ENCODE measurements at places on chromosomes 7 and 10.

GRCh38 chr7:152699079-152699478 lies 23.1 kb upstream of the XRCC2 start:
- H3K27ac ChIP-seq: no peak overlapping the region
- H3K27me3 ChIP-seq: no peaks in the 10 kb centered on the region
- no peaks in the 10 kb centered on the region for H3K36me3 ChIP-seq
- DNase-seq: no peak
- no peaks in the 10 kb centered on the region for H3K4me1 ChIP-seq

DNA sequence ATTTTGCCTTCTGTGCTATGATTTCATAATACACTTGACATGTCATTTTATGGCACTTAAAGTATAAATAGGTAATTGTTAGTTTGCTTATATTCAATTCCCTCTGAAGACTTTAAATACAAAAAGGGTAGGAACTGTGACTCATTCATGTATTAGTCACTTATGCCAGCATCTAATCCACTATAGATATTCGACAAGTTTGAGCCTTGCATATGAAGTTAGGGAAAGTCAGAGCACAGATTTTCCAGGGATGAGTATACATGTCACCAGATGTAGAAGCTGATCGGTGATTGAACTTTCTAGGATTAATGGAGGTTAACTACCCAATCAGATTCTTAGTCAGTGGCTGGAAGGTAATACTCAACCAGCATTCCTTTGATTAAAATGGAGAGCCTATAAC lies 1321.5 kb downstream of the XPNPEP1 start:
- no peak overlapping the region for H3K27ac ChIP-seq
- no peak overlapping the region for H3K4me3 ChIP-seq
- H3K36me3 ChIP-seq: no peaks in the 10 kb centered on the region
- DNase-seq: no peak
- no peaks in the 10 kb centered on the region for H3K27me3 ChIP-seq

GRCh38 chr10:20247891-20248708 lies 431.9 kb downstream of the PLXDC2 start:
- no peak for DNase-seq
- H3K27ac ChIP-seq: no peak overlapping the region
- H3K4me3 ChIP-seq: no peak overlapping the region
- no peaks in the 10 kb centered on the region for H3K36me3 ChIP-seq
- no peaks in the 10 kb centered on the region for H3K4me1 ChIP-seq

DNA sequence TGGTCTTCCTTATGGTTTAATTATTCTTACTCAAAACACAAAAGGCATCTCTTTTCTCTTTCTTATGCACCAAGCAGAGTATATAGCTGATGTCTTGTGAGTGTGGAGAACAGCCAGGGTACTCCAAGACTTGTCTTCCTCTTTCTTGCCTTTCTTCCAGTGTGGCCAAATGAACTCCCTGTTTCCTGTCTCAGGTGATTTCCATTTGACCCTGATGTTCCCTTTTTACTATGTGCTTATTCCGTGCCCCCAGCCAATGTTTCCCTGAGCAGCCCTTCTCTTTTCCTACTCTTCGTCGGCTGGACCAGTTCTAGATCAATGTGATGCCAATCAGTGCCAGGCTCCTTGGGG lies 12.6 kb downstream of the OR9A4 start:
- DNase-seq: no peak
- H3K27me3 ChIP-seq: no peaks in the 10 kb centered on the region
- H3K27ac ChIP-seq: no peak overlapping the region
- no peaks in the 10 kb centered on the region for H3K36me3 ChIP-seq

- no peaks in the 10 kb centered on the region for H3K4me1 ChIP-seq
- no peaks in the 10 kb centered on the region for H3K36me3 ChIP-seq
- peaks cover 87% of the 10 kb centered on the region for H3K27me3 ChIP-seq
- no peak overlapping the region for H3K27ac ChIP-seq
Observed at GRCh38 chr10:100713859-100714565, 31.4 kb upstream of the PAX2 start.

GRCh38 chr10:88530629-88531391 lies 52.3 kb downstream of the RNLS start:
- H3K4me1 ChIP-seq: peaks cover 8% of the 10 kb centered on the region
- DNase-seq: no peak
- no peak overlapping the region for H3K4me3 ChIP-seq

- no peak overlapping the region for H3K4me3 ChIP-seq
- no peaks in the 10 kb centered on the region for H3K36me3 ChIP-seq
- H3K4me1 ChIP-seq: no peaks in the 10 kb centered on the region
- H3K27me3 ChIP-seq: no peaks in the 10 kb centered on the region
Observed at GRCh38 chr10:107144490-107144889, 20.0 kb downstream of the SORCS1 start.

DNA sequence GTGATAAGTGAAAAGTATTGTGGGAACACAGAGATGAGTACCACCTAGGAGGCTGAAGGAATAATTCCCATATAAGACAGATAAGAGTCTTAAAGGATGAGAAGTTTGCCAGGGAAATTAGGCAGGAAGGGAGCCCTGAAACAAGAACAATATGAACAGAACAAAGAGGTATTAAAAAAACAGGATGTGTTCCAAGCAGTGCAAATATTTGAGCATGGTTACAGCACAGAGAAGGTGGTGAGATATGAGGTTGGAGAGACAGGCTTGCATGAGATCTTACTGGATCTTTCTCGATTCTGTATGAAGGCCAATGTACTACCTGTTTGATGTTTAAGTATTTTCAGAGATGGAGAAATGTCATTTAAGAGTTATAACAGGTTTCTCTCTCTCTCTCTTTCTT lies 20.3 kb downstream of the TAC1 start:
- DNase-seq: no peak
- H3K36me3 ChIP-seq: no peaks in the 10 kb centered on the region
- H3K27me3 ChIP-seq: no peaks in the 10 kb centered on the region

DNA sequence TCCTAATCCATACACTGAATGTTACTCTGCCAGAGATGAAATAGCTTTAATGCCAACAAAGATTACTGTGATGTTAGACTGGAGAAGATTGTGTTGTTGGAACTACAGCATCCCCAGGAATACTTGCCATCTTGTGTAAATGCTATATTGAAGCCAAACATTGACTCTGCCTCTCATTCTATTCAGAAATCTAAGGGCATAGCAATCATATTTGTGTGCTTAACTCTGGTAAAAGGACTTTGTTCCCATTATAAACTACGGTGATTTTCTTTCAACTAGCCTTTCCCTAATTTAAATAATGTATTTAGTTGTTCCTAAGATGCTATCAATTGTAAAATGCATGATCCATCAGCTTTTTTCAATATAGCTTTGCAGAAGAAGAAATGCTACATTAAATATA lies 498.4 kb upstream of the LRRN3 start:
- H3K36me3 ChIP-seq: no peaks in the 10 kb centered on the region
- no peaks in the 10 kb centered on the region for H3K27me3 ChIP-seq
- H3K4me1 ChIP-seq: no peaks in the 10 kb centered on the region
- no peak overlapping the region for H3K4me3 ChIP-seq

GRCh38 chr10:77716458-77717317 lies 79.1 kb upstream of the KCNMA1 start:
- H3K27ac ChIP-seq: no peak overlapping the region
- no peaks in the 10 kb centered on the region for H3K36me3 ChIP-seq
- H3K4me3 ChIP-seq: no peak overlapping the region
- H3K27me3 ChIP-seq: no peaks in the 10 kb centered on the region
- DNase-seq: no peak

DNA sequence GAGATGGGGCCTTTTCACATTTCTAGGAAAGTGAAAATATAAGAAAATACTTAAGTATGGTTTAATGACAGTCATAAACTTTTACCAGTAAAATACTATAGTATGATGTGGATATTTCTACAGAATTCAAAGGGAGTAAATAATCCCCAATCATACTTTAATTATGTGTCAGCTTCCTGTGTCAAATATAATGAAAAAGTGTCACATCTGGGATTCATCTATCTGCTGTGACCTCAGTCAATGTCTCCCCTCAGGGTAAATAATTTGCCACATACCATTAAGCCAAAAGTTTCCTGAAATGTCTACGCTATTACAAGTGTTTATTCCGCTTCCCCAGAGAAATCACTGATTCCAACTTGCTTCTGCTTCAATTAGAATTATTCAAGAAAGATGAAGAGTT lies 110.5 kb downstream of the ITGA8 start:
- H3K4me3 ChIP-seq: no peak overlapping the region
- no peak overlapping the region for H3K27ac ChIP-seq
- H3K36me3 ChIP-seq: no peaks in the 10 kb centered on the region
- H3K27me3 ChIP-seq: peaks cover 39% of the 10 kb centered on the region
- no peak for DNase-seq

DNA sequence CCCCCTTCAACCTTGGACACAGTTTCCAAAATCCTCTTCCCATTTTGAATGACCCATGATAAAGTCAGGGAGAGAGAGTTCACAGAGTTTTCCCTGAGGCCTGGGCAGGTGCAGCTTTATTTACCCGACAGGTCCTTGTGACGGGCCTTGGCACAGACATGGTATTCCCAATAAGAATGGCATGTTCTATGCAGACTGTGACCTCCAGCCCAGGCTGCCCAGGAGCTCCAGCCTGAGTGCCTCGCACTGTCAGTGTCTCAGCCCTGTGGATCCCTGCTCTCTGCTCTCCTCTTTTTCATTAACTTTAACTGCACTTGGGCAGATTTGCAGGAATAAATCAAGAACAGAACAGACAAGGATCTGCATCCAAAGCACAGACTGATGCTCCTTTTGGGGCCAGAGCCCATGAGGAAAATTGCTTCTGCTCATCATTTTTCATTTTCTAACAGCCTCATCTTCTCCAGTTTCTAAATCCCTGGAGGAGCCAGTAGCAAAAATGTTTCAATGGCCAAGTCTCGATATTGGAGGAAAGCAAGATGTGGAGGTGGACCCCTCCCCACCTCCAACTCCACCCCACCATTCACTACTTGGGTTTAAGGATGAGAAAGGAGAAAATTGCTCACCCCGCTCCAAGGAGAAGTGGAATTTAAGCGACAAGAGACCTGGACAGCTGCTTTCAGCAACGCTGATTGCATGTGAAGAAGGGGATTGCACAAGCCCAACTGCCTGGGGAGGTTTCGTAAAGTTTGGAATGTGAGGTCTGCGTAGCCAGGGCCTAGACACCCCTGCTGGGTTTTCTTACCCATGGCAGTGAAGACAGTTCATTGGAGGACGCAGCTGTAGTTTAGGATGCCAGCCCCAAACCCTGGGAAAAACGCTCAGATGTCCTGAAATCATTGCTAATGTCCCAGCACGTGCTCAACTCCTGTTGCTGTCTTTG lies 225.9 kb downstream of the WDR11 start:
- DNase-seq: no peak
- H3K36me3 ChIP-seq: no peaks in the 10 kb centered on the region
- H3K27ac ChIP-seq: no peak overlapping the region
- peaks cover 12% of the 10 kb centered on the region for H3K4me1 ChIP-seq
- no peak overlapping the region for H3K4me3 ChIP-seq

DNA sequence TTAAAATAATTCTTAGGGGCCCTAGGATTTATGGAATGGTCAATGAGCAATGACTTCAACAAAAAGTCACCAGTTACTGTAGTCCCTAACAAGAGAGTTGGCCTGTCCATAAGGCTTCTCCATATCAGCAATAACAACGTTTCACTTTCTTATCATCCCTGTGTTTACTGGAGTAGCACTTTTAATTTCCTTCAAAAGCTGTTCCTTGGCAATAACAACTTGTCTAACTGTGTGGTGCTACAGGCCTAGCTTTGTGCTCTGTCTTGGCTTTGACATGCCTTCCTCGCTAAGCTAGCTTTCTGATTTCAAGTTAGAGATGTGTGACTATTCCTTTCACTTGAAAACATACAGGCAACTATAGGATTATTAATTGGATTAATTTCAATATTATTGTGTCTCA lies 81.1 kb downstream of the JMJD1C start:
- no peak overlapping the region for H3K27ac ChIP-seq
- H3K4me3 ChIP-seq: no peak overlapping the region

GRCh38 chr7:47181746-47182361 lies 400.1 kb downstream of the TNS3 start:
- H3K27ac ChIP-seq: no peak overlapping the region
- peaks cover 21% of the 10 kb centered on the region for H3K4me1 ChIP-seq
- H3K4me3 ChIP-seq: no peak overlapping the region

GRCh38 chr7:35658606-35659201 lies 36.2 kb downstream of the HERPUD2 start:
- H3K4me1 ChIP-seq: no peaks in the 10 kb centered on the region
- no peak overlapping the region for H3K4me3 ChIP-seq
- no peaks in the 10 kb centered on the region for H3K36me3 ChIP-seq
- no peak for DNase-seq
- no peaks in the 10 kb centered on the region for H3K27me3 ChIP-seq

DNA sequence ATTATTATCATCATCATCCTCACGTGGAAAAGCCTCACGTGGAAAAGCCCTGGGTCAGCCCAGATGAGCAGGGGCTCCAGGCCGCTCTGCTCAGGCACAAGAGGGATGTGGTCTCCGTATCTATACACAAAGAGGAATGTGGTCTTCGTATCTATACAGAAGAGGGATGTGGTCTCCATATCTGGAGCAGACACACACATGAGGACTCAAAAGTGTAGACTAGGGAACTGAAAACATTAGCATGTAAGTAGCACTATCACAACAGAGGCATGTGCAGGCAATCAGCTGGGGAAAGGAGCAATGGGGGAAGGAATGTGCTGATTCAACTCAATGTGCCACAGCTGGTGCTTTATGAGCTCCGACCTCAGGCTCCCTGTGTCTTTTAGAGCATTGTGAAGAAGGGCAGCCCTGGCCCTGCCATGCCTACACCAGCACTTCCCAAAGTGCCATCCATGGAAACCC lies 86.5 kb downstream of the PLXNA4 start:
- peaks cover 73% of the 10 kb centered on the region for H3K27me3 ChIP-seq
- H3K27ac ChIP-seq: no peak overlapping the region
- H3K4me1 ChIP-seq: no peaks in the 10 kb centered on the region
- H3K36me3 ChIP-seq: no peaks in the 10 kb centered on the region
- H3K4me3 ChIP-seq: no peak overlapping the region

GRCh38 chr7:2894118-2894940 lies 50.2 kb upstream of the GNA12 start:
- no peaks in the 10 kb centered on the region for H3K36me3 ChIP-seq
- no peaks in the 10 kb centered on the region for H3K4me1 ChIP-seq
- no peak overlapping the region for H3K27ac ChIP-seq
- H3K27me3 ChIP-seq: peaks cover 27% of the 10 kb centered on the region
- no peak overlapping the region for H3K4me3 ChIP-seq

GRCh38 chr10:97589479-97589878 lies at the start of gene C10orf62:
C10orf62 (plus strand) TSS chr10:97589721; CDS start chr10:97589898, 177 bp downstream.
- no peak within 1 kb of the TSS for H3K27ac ChIP-seq
- H3K4me3 ChIP-seq: no peak within 1 kb of the TSS
- H3K4me1 ChIP-seq: peaks cover 16% of the 10 kb centered on the region
- H3K36me3 ChIP-seq: peaks cover 6% of the 10 kb centered on the region

DNA sequence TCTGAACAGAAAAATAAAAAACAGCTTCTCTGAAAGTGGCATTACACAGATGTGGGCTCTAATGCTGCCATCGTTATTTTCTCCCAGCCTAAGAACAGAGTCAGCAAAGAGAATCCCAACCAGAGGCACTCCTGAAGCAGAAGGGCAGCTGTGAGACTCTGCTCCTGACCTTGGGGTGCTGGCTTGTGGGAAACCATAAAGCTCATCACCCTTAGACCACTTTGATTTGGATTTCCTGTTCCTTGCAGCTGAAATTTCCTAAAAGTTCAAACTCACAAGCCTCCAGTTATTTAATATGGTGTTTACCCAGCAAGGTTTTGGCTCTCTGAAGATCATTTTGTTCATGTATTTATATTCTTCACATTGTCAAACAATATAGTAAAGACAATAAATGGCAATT lies 814.8 kb downstream of the TNS3 start:
- no peak overlapping the region for H3K27ac ChIP-seq
- peaks cover 5% of the 10 kb centered on the region for H3K36me3 ChIP-seq
- H3K27me3 ChIP-seq: no peaks in the 10 kb centered on the region
- peaks cover 24% of the 10 kb centered on the region for H3K4me1 ChIP-seq
- no peak overlapping the region for H3K4me3 ChIP-seq
- DNase-seq: no peak
